ENCODE measurements at places on chromosomes 3 and 15.

DNA sequence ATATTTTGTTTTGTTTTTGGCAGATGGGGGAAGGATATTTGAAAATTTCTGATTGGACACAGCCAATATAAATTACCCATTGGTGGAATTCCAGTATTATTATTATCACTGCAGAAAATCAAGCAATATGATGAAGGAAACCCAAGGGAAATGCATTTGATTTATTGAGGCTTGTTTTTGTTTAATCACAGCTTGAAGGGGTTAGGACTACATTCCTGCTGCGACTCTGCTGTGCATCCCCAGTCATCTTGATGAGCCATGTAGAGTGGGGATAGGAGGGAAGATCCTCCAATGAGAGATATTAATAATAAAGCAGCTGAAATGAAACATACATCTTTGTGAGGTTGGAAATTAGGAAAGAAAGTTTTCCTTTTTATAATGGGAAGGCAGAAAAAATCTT, 208.6 kb downstream of the GAP43 start:
- DNase-seq, result no peak

GRCh38 chr3:28564211-28564610, 215.6 kb upstream of the AZI2 start:
- DNase-seq, result no peak

DNA sequence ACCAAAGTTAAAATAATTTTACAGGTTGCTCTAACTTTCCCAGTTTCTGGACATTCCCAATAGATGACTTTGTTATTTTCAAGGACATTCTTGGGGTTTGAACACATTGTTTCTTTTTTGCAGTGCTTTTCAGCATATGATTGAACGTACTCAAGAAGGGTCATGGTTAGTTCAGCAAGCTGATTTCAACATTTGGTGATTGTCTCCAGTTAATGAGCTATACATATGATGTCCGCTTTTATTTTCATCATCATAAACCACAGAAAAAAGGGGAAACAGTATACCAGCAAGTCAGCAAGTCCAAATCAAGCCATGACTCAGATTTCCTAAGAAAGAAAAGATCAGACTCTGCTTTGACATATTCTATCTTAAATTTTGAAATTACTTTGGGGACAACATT, 69.4 kb downstream of the B3GALNT1 start:
- no peak for DNase-seq

DNA sequence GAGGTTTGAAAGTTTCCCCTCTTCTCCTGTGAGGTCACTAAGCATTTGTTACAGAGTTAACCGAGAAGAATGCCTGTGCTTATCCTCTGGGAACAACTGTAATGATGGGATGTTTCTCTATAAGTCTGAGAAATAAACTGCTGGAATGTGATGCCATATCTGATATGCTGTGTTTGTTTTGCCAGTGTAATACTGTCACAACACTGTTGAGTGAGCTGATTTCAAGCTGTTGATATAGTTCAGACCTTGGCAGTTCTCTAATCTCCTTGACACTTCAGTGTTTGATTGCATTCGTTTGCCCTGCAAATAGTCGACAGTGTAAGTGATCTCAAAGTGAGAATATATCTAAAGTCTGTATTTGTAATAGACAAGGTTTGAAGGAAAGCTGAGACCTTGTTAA, 73.3 kb downstream of the PTPRG start:
- no peak for DNase-seq

- no peak for DNase-seq
Observed at GRCh38 chr3:180329187-180329586, 272.8 kb upstream of the TTC14 start.

DNA sequence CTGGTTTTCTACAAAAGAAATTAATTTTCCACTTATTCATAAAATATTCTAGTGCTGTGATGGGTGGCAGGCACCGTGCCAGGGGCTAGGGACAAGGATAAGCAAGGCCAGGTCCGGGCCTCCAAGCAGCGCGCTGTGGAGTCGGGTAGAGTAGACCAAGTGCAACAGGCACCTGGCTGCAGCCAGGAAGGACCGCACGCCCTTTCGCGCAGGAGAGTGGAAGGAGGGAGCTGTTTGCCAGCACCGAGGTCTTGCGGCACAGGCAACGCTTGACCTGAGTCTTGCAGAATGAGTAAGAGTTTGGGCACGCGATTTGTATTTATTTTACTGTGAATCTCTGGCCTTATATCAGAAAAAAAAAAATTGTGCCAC, at the start of gene CASR:
TSS of gene CASR (plus strand) at position 148 of the 372 bp plus-strand sequence. CDS start 70,522 bp downstream, outside the sequence.
- no peak for DNase-seq

Measured in caudate nucleus (tissue), 63 donors.